ENCODE measurements at places on chromosomes 6 and 20.

DNA sequence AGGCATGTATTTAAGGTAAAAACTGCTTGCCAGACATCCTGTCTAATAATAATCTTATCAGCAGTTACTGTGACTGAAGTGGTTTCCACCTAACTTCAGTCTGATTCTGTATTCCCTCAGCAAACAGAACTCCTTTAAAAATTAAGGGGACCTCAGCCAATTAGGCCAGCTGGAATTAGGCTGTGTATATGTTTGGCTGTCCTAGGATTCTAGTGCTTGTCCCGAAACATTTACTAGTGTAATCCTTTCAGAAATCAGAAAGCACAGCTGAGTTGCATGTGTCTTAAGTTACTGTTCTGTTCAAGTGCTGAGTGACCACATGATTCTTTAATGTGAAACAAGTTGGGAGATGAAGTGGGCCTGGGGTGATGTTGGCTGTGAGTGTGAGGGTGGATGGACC lies 120.9 kb upstream of the SUPT3H start:
- no peak for DNase-seq

GRCh38 chr6:26257272-26257671 lies 107.7 kb upstream of the BTN3A2 start:
- no peak for DNase-seq

- DNase-seq: no peak
These were observed 994.0 kb downstream of the GRIK2 start for GRCh38 chr6:102387326-102388033.

DNA sequence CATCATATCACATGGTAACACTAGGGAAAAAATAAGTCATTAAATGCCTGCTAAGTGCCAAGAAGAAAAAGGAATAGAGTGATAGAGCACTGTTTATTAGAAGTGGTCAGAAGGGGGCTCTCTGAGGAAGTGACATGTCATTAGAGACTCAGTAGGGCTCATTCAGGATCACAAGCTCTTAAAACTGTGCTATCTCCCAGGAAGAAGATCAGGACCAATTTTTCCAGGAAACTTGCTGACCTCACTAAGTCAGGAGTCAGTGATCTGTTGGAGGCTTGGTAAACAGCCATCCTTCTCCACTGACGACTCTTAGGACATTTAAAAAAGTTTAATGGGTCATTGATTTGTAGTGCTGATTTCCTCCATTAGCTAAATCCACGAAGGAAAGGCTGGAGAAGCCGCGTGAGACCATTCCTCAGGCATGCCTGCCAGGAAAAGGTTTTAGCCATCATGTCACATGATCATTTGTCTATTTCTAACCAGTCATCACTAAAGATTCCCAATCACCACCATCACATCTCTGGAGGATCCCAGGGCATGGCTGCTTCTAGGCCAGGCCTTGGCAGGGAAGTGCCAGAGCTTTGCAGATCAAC lies 5.9 kb upstream of the PTPN1 start:
- no peak for DNase-seq

- no peak for DNase-seq
These were observed 45.4 kb downstream of the SLC24A3 start for GRCh38 chr20:19257865-19258264.

- no peak for DNase-seq
These were observed 540 bp downstream of the CNBD2 start for GRCh38 chr20:35968930-35969329.

DNA sequence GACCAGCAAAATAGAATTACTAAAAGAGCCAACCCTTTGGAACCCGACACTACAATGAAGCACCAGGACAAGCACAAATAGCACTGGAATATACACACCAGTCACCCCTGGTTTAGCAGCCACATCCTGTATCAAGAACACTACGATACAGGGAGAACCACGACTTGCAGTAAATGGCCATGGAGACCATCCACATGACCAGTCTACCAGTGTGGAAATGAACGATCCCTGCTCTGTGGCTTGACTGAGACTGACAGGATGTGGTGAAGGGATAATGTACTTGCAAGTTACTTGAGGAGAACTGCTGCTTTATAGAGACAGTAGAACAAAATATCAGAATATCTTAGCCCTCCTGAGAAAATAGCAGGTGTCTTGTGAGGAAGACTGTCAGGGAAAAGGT lies 169.6 kb downstream of the COL9A1 start:
- DNase-seq: no peak

- DNase-seq: no peak
These were observed 1220.0 kb upstream of the GJE1 start for GRCh38 chr6:140912686-140913085.

GRCh38 chr6:149055195-149055899 lies 262.2 kb upstream of the TAB2 start:
- no peak for DNase-seq

DNA sequence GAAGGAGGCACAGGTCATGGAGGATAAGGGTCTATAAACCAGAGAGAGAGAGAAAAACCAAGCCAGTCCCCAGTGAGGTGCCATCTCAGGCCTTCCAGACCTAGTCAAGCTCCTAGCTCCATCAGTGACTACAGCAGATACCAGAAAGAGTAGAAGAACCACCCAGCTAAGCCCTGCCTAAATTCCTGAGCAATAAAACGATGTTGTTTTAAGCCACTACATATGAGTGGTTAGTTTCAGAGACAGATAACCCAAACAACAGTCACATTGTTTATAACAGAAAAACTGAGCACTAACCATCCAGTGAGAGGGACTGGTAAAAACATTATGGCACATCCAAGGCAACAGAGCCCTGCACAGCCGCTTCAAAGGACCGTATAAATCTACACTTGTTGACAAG lies 59.2 kb downstream of the BMP7 start:
- no peak for DNase-seq

- DNase-seq: peak; percentile 28
These were observed 4.9 kb upstream of the DLL1 start for GRCh38 chr6:170295510-170296422.

DNA sequence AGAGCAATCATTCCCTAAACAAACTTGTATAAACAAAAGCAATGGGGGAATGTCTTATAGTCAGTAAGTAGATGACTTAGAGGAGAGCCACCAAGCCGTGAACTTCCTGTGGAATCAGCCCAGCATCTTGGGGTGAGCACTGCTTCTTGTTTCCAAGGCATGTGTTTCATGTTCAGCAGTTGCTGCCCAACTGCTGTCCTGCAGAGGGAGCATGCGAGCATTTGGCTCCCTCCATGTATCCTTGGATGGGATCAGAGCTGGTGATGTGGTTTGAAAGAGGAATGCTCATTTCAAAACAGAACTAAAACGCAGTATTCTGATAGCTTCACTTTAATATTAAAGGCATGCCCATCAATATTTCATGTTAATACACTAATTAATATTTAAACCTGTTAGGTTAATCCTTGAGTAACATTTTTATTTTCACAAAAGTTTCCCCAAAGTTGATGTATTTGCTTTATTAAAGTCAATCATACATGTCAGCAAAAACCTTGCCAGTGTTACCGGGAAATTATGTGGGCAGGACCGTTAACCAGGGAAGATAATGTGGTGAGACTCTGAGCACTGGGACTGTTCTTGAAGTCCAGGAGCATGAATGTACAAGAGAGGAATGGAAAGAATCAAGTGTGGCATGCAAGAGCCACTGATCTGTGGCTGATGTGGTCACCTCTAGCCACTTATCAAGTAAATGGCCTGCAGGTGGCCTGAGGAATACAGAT lies 172.1 kb upstream of the GGTLC1 start:
- no peak for DNase-seq

DNA sequence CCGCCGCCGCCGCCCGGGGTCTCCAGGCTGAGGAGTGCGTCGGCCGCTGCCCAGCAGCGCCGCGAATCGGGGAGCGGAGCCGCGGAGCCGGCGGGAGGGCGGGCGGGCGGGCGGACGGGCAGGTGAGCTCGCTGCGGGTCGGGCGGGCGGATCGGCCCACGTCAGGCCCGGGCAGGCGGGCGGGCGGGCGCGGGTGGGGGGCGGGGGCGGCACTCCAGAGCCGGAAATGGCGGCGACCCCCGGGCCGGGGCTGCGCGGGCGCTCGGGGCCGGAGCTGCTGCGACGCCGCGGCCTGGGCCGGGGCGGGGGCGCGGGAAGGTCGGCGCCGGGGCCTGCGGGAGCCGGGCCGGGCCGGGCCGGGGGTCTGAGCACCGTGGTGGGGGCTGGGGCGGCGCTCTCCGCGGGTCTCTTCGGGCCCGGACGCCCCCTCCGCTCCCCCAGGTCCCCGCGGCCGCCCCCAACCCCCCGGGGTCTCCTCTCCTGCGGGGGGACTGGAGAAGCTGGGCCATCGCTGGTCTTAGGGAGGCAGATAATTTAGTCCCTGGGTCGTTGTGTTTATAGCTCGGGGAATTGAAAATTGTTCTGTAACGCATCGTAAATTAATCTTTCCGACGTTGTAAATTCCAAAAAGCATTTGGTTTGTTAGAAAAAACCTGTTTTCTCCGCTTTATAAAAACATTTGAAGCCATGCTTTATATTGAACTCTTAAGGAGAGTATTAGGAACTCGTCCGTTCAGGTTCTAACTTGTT lies 451 bp downstream of the DNAJC5 start:
- no peak for DNase-seq

- no peak for DNase-seq
These were observed 29.0 kb downstream of the SPTLC3 start for GRCh38 chr20:13037727-13038126.

GRCh38 chr6:82738773-82739172 lies 326.9 kb downstream of the UBE3D start:
- DNase-seq: no peak

- DNase-seq: no peak
These were observed 70.6 kb downstream of the UBE3D start for GRCh38 chr6:82995066-82995465.

DNA sequence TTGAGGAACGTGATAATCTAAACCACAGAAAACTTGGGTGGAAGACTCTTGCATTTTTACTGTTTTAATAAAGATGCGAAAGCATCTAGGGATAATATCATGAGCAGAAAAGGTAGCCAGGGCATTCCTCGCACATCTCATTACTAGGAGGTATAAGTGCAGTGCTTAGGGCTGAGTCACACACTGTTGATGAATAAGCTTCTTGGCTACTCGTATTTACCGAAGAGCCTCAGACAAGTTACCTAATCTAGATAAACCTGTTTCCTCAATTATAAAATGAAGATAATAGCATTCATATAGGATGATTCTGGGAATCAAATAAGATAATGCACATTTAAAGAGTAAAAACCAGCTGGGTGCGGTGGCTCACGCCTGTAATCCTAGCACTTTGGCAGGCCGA lies 780 bp upstream of the KIAA0319 start:
- no peak for DNase-seq

DNA sequence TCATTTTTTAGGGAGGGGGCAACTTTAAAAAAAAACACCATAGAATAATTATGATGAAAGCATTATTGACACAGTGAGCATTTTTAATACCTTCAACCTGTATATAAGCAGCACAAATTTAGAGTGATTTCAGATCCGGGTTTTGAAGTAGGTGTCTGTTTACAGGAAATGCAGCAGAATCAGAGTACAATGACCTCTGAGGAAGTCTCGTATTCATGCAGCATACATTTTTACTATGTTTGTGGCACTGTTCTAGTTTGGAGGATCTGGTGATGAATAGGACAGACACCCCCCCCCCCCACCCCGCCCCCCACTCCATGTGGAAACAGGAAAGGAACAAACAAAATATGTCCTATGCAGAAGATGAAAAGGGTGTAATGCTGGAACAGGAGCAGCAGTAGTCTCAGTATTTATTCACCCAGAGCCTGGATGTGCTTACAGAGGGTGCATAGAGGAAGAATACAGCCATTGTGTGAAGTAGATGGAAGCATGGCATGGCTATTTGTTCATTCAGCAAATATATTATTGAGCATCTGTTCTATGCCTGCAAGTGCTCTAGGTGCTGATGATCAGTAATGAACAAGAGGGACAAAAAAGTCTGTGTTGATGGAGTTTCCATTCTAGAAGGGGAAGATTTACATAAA lies 19.7 kb downstream of the VAPB start:
- DNase-seq: no peak

DNA sequence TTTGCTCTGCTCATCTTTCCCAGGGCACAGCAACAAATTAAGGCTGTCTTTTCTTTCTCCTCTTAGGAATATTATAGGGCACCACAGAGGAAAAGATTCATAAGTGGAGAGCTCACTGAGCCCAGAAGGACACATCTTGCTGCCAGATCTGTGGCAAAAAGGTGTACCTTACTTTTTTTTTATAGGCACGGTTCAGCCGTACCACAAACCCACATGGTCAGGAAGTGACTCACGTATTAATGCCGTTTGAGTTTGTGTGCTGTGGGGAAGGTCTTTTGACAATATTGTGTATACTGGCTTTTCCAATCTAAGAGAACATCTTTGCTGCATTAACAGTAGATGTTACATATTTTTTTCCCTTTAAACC lies 28.4 kb downstream of the PAQR8 start:
- DNase-seq: peak; percentile 78

GRCh38 chr6:14207448-14207847 lies 89.9 kb downstream of the CD83 start:
- DNase-seq: no peak

DNA sequence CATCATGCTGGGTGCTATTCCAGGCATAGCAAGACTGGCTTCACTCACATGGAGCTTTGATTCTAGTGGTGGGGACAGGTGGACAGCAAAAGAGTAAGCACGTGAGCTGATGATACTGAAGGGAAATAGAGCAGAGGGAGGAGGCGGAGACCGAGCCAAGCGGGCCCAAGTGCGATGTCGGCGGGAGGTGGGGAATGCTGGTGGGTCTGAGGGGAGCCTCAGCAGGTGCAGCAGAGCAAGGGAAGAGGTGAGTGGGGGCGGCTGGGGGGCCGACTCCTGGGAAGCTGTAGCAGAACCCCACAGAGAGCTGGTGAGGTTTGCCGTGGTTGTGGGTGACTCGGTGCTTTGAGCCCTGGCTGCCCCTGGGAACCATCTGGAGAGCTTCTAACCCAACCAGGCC lies 10.2 kb downstream of the RTEL1 start:
- DNase-seq: no peak

DNA sequence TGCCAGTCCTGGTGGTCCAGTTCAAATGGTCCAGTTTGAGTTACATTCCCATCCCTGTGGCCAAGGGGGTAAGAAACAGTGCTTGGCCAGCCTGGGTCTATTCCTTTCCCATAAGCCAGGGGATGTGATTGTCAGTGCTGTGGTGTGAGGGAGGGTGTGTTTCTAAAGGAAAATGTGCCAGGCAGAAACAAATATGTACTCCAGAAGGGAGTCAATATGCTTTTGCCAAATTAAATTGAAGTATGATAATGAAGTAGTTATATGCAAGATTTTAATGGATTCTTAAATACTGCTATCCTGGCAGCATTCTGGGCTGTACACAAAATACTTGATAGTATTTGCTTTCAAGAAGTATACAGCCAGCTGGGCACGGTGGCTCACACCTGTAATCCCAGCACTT lies 16.6 kb upstream of the PAQR8 start:
- DNase-seq: no peak

GRCh38 chr6:21780141-21780540 lies 186.6 kb downstream of the SOX4 start:
- DNase-seq: no peak

GRCh38 chr6:116120430-116120829 lies 5.5 kb downstream of the COL10A1 start:
- DNase-seq: no peak
